Mammary epithelial cell (primary cell): ENCODE measurements at places on chromosomes 7 and 10.

DNA sequence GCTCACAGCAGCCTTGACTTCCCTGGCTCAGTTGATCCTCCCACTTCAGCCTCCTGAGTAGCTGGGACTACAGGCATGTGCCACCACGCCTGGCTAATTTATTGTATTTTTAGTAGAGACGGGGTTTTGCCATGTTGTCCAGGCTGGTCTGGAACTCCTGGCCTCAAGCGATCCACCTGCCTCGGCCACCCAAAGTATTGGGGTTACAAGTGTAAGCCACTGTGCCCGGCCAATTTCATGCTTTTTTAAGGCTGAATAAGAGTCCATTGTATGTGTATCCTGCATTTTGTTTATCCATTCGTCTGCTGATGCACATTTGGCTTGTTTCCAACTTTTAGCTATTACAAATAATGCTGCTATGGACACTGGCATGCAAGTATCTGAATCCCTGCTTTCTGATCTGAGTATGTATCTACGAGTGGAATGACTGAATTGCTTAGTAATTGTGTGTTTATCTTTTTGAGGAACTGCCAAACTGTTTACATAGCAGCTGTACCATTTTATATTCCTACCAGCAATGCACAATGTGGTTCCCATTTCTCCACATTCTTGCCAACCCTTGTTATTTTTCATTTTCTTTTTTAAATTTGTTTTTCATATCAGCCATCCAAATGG lies 37.3 kb upstream of the TPST1 start:
- peak; percentile 56 for DNase-seq

- DNase-seq: no peak
These were observed 23.4 kb downstream of the CFAP43 start for GRCh38 chr10:104208730-104209129.

GRCh38 chr7:48170506-48170905 lies 752 bp upstream of the ABCA13 start:
- no peak for DNase-seq

GRCh38 chr10:90437452-90437851 lies 420.4 kb downstream of the HTR7 start:
- DNase-seq: peak; percentile 31

- DNase-seq: no peak
These were observed 105.3 kb downstream of the SKAP2 start for GRCh38 chr7:26759108-26759507.

- DNase-seq: peak; percentile 50
These were observed 119.5 kb downstream of the CPED1 start for GRCh38 chr7:121107923-121108498.

- DNase-seq: no peak
These were observed 1.9 kb downstream of the CHAT start for GRCh38 chr10:49615721-49616120.

DNA sequence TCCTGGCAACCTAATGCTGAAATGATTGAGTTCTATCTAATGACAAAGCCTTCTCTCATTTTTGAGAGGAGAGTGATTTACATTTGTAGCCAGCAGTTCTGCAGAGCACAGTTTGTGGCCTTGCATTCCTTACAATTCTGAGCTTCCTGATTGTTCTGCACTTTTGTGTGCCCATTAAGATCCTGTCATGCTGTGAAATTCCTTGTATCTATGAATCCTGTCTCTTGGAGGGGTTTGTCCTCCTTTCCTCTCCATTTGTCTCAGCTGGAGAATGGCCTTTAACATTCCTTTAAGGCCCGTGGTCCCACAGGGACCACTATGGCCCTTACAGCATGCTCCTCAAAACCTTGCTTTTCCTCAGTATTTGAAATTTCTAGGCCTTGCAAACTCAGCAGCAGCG lies 10.4 kb downstream of the KLHL7 start:
- DNase-seq: no peak

GRCh38 chr7:12942609-12943008 lies 255.2 kb downstream of the ARL4A start:
- no peak for DNase-seq

- DNase-seq: no peak
These were observed 55.0 kb downstream of the PIK3AP1 start for GRCh38 chr10:96665306-96665705.

GRCh38 chr7:103921692-103922091 lies 67.8 kb downstream of the RELN start:
- DNase-seq: no peak

GRCh38 chr10:16803464-16803863 lies 13.8 kb downstream of the RSU1 start:
- no peak for DNase-seq

GRCh38 chr10:95877881-95878280 lies 29.9 kb upstream of the CC2D2B start:
- DNase-seq: no peak

DNA sequence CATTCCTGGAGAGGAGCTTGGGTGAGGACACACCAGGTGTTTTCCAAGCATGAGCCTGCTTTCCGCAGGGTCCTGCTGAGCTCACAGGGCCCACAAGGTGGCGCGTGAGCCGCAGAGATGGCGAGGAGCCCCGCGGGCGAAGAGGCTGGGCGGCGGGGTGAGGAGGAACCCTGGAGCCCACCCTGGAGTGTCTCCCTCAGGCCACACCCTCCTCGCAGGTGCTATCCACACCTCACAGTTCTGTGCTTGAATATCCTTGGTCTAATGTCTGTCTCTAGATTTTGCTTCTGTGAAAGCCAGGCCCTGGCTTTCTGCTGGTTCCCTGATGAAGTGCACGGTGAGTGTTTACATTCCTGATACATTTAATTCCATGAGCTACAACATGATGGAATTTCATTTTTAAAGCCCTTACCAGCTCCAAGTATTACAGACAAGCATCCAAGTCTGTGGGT lies 433.6 kb downstream of the ACTR3B start:
- no peak for DNase-seq

DNA sequence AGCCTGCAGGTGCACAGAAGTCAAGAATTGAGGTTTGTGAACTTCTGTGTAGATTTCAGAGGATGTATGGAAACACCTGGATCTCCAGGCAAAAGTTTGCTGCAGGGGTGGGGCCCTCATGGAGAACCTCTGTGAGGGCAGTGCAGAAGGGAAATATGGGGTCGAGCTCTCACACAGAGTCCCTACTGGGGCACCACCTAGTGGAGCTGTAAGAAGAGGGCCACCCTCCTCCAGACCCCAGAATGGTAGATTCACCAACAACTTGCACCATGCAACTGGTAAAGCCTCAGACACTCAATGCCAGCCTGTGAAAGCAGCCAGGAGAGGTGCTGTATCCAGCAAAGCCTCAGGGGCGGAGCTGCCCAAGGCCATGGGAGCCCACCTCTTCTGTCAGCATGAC lies 205.8 kb downstream of the CCSER2 start:
- no peak for DNase-seq

DNA sequence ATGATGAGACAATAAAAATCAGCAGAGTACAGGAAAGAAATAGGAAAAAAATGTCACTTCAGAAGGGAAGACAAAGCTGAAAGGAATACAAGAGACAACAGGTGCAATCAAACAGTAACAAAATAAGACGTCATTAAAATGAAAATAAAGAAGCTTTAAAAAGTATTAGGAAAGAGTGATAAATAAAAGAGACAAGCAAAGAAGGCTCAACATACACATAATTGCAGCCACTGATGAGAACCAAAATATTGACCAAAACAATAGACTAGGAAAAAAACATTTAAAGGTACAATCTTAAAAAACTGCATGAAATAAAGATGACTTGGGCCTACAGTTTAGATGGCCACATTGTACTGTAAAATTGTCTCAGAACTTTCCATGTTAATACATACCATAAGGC lies 160.5 kb upstream of the MINDY3 start:
- DNase-seq: no peak

GRCh38 chr7:113878394-113878992 lies 40.3 kb downstream of the PPP1R3A start:
- DNase-seq: no peak

- no peak for DNase-seq
These were observed 178.1 kb upstream of the SEMA3A start for GRCh38 chr7:84372712-84373111.

- peak; percentile 23 for DNase-seq
These were observed 77.7 kb downstream of the OTUD1 start for GRCh38 chr10:23516530-23516929.

DNA sequence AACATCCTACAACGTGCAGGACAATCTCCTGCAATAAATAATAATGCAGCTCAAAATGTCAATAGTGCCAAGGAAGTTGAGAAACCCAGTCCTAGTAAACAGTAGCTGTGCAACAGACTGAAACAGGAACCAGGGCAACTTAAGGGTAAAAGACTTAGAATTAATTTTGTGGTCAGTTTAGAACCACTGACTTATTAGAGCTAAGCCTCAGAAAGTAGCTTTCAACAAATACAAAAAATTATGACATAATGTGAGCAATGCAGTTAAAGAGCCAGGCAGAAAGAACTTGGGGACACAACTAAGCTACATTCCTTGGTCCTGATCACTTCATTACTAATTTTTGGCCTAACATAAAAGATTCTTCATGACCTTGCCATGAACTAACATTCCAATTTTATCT lies 195.4 kb downstream of the MACC1 start:
- DNase-seq: no peak

DNA sequence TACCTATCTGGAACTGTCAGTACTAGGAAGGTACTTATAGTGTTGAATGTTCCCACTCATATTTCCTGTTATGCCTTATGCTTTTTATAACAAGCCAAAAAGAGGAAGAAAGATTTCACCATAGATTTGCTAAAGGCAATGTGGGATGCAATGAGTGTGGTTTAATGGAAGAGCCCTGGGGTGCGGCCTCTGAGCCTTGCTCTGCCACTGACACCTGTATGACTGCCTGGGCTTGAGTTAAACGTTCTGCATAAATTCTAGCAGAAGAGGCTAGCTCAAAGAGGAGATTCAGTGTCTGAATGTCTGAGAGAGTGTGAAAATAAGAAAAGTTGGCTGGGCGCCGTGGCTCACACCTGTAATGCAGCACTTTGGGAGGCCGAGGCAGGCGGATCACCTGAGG lies 143.8 kb downstream of the TPST1 start:
- peak; percentile 45 for DNase-seq

- no peak for DNase-seq
These were observed 29.4 kb upstream of the CACNA2D1 start for GRCh38 chr7:82472966-82473365.

- DNase-seq: peak; percentile 70
These were observed 187.9 kb downstream of the DIP2C start for GRCh38 chr10:501596-501995.

DNA sequence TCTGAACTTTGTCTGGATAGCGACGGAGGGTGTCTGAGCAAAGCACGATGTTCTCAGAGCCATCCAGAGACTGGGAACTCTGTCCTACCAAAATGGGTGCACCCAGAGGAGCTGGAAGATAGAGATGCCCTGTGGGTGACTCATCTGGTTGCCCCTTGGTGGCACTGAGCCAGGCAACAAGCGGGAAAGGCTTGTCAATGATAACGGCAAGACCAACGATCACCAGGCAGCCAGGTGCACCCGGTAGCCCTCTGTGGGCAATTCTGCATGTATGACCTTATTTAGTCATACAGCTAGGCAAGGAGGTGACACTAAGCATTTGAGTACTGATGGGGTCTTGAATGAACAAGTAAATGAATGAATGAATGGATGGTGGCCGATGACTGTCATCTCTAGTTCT lies 2.8 kb upstream of the ELN start:
- DNase-seq: no peak

DNA sequence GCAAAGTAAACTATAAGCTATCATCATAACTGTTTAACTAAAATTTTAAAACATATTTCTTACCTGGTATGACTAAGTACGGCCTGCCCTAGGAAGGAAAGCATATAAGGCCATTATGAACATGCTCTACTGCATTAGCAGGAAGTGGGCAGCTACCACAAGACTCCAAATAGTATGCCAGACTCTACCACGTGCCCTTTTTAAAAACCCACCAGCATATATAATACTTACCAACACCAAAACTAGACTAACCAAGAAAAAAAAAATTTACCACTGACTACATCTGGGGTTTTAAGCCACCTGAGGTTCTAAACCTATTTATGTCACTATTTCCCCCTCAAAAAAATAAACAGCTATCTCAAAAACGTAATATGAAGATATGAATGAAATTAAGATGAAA lies 30.1 kb downstream of the NUDCD3 start:
- peak; percentile 30 for DNase-seq

GRCh38 chr7:150685219-150686029 lies at the start of gene GIMAP2:
Gene GIMAP2 (plus strand): TSS chr7:150685706. CDS start chr7:150687060, 1,354 bp downstream.
- DNase-seq: peak; percentile 43

- DNase-seq: no peak
These were observed 211.0 kb upstream of the KLF14 start for GRCh38 chr7:130944997-130945396.

DNA sequence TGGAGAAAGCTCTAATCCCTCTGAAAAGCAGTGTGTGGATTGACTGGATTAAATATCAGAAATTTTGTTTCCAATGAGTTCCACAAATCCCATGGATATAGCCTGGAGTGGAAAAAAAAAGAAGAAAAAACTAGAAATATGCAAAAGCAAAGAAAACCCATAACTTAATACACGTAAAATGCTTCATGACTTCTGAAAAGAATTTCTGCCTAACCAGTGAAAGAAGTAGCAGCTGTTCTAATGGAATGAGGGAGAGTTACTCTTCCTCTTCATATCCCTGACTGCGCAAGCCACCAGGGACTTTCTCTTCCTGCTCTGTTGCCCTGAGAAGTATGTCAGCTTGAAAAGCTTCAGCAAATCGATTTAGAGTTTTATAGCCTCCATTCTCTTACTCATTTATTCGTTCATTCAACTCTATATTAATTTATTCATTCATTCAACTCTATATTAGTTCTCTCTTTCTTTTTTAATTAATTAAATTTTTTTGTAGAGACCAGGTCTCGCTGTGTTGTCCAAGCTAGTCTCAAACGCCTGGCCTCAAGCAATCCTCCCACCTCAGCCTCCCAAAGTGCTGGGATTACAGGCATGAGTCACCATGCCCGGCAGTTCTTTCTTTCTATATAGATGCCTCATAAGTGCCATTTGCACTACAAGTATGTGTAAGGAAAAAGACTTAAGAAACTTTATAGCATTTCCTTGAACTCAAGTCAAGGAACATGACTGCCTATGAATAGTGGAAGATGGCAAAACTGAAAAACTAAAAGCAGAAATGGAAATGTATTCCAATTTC lies 447.3 kb upstream of the NRP1 start:
- DNase-seq: no peak

GRCh38 chr7:23338439-23338838 lies 39.3 kb downstream of the MALSU1 start:
- no peak for DNase-seq

- DNase-seq: no peak
These were observed 85.1 kb downstream of the SNX13 start for GRCh38 chr7:17855202-17855601.

GRCh38 chr7:142632271-142633134 lies 116.8 kb upstream of the PRSS1 start:
- DNase-seq: peak; percentile 55

DNA sequence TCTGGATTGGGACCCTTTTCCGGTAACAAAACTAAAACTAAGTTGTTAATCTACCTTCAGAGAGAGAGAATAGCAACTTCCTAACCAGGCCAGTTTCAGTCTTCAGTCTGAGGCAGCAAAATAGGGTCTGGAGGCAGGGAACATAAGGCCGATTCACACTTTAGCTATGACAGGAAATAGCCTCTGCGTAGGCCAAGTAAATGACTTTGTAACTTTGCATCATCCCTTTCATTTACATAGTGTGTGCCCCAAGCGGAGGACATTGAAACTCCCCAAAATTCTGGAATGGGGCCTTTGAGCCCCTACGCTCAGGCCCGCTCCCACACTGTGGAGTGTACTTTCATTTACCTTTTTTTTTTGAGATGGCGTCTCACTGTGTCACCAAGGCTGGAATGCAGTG lies 1.7 kb upstream of the UPP1 start:
- peak; percentile 41 for DNase-seq
